ENCODE measurements at places on chromosomes 7 and 10.

- peak; percentile 5 for DNase-seq
Observed at GRCh38 chr7:147605323-147605722, 985.2 kb upstream of the C7orf33 start.

GRCh38 chr7:81725812-81726127, 44.1 kb downstream of the HGF start:
- peak; percentile 88 for DNase-seq

DNA sequence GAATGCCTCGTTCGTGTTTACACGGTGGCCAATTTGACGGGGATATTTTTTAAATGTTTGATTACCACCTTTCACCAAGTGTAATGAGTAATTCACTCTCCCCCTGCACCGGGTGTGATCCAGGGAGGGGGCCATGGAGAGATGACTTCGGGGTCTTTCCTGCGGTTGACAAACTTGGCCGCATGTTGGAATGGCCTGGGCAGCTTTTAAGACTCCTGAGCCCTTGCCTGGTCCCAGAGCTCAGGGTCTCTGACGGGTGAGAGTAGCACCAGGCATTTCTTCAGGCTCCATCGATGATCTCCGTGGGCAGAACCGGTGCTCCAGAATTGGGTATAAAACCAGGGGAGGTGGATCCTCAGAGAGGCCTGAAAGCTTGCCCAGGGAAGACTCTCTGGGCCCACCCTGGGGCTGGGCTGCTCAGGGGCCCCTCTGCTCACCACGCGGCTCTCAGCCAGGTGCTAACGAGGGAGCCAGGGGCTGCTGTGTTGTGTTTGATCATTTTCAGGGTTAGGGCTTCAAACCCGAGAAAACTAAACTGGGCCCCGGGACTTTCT, 882 bp downstream of the ZNF282 start:
- peak; percentile 29 for DNase-seq

DNA sequence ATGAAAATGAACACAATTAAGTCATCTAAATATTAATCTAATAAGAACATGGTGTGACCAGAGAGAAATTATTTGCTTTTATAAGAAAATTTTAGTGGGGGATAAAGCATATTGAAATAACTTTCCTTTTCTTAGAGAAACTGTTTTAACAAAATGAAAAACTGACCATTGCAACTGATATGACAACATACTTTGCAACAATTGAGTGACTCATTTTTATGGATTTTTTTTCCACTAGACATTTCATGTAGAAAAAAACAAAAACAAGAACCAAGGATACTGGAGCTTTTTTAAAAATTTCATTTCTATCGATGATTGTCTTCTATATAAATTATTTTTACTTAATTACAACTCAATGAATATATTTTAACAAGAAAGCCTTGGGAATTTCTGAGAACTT, 90.0 kb downstream of the C1GALT1 start:
- DNase-seq = peak; percentile 28

GRCh38 chr7:19984231-19984632, 210.8 kb upstream of the TMEM196 start:
- DNase-seq = no peak

DNA sequence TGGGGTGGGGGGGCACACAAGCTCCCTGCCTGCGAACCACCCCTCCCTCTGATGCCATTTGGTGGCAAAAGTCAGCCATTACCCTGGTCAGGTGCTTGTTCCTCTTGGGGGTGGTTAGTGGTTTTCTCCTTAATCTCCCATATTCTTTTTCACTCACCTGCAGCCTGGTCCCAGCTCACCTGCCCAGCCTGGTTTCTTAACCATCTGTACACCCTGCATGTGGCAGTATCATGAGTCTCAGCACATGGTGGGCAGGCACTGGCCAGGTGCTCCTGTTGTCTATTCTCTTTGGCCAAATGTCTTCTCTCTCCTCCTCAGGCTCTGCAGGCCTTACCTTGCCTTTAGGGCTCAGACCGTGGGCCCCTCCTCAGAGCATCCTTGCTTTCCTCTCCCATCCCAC, 30.5 kb downstream of the OGDH start:
- DNase-seq = no peak

DNA sequence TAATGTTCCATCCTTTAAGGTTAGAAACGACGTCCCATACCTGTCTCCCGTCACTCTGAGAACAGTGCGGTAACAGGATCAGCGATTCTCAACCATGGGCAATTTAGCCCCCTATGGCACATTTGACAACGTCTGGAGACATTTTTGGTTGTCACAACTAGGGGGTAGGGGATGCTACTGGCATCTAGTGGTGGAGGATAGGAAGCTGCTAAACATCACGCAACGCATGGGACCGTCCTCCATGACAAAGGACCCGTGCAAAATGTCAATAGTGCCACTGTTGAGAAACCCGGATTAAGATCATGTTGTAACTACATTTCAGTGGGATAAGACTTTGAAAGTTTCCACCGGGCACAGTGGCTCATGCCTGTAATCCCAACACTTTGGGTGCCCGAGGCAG, 5.0 kb upstream of the PAXIP1 start:
- DNase-seq = peak; percentile 19

- DNase-seq = no peak
Observed at GRCh38 chr10:60652628-60653027, 125.7 kb upstream of the CDK1 start.
